ENCODE measurements at places on chromosomes 2 and 18.

GRCh38 chr2:72150861-72151356 lies 3.2 kb upstream of the CYP26B1 start:
- no peak for DNase-seq

- no peak for DNase-seq
These were observed 16.6 kb downstream of the ME2 start for GRCh38 chr18:50895350-50896045.

DNA sequence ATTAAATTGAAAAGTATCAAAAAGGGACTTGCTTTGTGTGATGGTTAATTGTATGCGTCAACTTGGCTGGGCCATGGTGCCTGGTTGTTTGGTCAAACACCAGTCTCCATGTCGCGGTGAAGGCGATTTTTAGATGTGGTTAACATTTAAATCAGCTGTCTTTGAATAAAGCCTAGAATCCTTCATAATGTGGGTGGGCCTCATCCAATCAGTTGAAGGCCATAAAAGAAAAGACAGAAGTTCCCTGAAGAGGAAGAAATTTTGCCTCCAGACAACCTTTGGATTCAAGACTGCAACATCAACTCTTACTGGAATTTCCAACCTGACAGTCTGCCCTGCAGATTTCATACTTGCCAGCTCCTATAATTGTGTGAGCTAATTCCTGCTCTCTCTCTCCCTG lies 160.5 kb downstream of the SH3BP4 start:
- no peak for DNase-seq

GRCh38 chr18:78632111-78632541 lies 347.5 kb upstream of the SALL3 start:
- no peak for DNase-seq

GRCh38 chr2:69018678-69019095 lies 5.7 kb downstream of the ANTXR1 start:
- DNase-seq: no peak

- peak; percentile 43 for DNase-seq
These were observed 308.9 kb downstream of the PDE11A start for GRCh38 chr2:177763531-177764265.

GRCh38 chr2:68870215-68870614 lies 982 bp downstream of the BMP10 start:
- DNase-seq: no peak

GRCh38 chr18:74110149-74110548 lies 37.5 kb downstream of the FBXO15 start:
- DNase-seq: no peak

DNA sequence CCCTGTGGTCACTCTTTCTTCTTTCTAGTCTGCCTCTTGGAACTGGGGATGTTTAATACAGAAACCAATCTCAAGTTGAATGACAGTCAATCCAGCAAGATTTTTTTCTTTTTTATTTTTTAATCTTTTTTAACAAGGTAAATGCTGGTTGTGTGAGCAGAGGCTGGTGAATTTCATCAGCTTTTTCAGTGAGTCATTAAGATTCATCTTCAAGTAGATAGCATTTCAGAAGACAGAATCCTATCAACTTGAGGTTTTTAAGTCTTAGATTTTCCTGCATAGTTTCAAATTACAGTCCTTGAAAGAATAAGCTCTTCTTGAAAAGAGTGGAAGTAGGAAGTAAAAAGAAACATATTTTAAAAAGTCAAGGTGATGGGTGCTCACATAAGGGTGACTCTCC lies 12.4 kb downstream of the SLC8A1 start:
- no peak for DNase-seq

- no peak for DNase-seq
These were observed 27.9 kb downstream of the MARCO start for GRCh38 chr2:118969734-118970395.

- peak; percentile 67 for DNase-seq
These were observed 18.1 kb downstream of the TET3 start for GRCh38 chr2:74002505-74003421.

DNA sequence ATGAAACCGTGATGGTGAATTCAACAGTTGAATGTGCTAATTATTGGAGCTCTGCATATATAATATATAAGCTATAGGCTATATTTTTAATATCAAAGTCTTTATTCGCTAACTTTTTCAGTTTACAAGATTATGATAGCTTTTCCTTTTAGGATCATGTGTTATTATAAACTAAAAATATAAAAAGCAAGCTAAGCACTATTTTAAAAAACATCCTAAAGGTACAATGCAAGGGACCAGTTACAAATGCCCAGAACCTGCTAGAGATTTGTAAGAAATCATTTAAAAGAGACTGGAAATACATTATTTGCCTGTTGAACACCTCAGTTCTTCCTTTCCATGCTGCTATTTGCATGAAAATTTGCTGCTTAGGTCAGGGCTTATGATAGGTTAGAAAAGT lies 43.4 kb upstream of the EHBP1 start:
- DNase-seq: no peak

- no peak for DNase-seq
These were observed 617 bp upstream of the ALPG start for GRCh38 chr2:232405943-232406510.

DNA sequence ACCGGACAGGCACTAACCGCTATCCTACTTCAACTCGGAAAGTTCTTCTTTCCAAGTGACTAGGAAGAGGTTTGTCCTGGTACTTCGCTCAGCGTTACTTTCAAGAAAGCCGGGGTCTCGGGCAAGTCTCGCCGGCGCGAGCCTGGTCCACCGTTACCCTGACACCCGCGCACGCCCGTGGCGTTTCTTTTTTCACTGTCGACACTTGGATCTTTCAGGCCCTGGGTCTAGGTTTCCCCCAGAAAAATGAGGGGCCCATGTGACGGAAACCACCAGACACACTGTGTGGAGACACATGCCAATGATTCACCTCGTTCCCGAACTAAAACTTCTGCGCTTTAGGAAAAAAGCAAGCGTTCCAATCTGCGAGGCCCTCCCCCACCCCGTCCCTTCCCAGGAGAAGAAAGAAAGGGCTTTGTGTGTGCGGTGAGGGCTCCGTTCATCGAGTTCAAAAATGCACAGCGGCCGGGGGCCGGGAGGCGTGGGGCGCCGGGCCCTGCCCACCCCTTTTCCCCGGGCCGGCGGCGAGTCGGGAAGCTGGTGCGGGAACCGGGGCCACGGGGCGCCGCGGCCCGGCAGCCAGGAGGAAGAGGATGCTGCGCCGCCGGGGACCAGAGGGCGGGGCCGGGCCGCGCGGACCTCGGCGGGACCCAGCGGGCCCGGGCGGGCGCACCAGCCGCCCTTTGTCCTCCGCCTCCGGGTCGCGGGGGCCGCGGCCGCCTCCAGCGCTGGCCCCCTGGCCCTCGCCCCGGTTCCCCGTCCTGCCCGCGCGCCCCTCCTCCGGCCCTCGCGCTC lies 2.6 kb downstream of the ZNF521 start:
- no peak for DNase-seq

- DNase-seq: no peak
These were observed 23.9 kb upstream of the GULP1 start for GRCh38 chr2:188267776-188268175.

DNA sequence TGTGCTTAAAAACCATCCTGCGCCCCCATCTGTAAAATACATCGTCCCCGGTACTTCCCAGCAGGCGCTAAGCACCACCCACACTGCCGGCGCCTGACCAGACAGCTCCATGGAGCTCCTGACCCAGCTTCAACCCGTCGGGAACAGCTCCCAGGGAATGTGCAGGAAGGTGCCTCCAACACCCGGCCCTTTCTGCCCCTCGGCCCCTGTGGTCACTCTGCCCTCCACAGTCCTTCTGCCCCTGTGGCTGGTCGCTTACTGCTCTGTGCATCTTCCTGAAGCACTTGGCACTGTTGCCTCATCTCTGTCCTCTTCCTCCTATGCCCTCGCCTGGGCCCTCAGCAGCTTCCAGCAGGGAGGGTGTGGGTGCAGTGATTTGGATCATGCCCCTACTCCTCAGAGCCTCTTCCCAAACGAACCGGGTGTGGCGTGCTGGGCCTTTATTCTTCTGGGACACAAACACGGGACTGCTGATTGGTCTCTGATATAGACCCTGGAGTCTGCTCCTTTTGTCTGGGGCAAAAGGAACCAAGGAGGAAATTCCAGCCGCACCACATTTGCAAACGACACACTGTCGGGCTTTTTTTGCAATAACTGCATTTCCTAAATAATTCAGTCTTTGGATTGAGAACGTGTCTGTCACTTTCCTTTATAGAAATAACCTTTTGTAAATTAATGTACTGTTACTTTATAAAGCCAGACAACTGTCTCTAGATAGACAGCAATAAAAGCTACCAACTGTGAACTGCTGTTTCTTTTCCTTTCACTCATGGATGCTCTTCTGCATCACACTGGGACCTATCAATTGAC lies 65.9 kb downstream of the ADI1 start:
- DNase-seq: no peak

DNA sequence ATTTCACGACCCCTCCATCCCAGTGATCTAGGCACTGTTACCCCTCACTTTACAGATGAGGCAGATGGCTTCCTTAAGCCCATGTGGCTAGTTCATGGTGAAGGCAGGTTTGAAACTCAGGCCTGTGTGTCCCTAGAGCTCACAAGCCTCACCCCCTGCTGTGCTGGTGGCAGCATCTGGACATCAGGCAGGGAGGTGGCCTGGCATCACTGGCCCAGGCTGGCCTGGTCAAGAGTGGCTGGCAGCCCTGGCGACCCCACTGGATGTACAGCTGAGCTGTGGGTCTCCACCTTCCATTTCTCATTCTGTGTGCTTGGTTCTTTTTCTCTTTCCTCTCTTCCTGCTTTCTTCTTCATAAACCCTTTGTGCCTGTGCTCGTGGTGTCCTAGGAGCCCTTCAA lies 56.3 kb downstream of the BOLA3 start:
- DNase-seq: no peak

DNA sequence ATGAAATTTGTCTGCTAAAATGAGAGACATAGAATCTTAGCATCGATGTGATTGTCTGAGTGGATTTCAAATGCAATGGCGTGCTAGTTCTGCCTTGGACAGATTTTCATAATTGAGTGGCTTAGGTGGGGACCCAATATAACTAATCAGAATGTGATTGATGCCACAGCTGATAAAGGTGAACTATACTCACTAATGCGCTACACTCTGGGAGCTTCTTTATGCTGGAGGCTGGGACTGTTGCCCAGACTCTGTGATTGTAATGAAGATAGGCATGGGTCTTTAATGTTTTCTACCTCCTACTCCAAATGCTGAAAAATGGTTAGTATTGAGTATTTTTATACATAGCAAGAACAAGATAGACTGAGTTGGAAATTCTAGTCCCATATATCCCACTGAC lies 339.5 kb upstream of the SLC39A10 start:
- DNase-seq: no peak

DNA sequence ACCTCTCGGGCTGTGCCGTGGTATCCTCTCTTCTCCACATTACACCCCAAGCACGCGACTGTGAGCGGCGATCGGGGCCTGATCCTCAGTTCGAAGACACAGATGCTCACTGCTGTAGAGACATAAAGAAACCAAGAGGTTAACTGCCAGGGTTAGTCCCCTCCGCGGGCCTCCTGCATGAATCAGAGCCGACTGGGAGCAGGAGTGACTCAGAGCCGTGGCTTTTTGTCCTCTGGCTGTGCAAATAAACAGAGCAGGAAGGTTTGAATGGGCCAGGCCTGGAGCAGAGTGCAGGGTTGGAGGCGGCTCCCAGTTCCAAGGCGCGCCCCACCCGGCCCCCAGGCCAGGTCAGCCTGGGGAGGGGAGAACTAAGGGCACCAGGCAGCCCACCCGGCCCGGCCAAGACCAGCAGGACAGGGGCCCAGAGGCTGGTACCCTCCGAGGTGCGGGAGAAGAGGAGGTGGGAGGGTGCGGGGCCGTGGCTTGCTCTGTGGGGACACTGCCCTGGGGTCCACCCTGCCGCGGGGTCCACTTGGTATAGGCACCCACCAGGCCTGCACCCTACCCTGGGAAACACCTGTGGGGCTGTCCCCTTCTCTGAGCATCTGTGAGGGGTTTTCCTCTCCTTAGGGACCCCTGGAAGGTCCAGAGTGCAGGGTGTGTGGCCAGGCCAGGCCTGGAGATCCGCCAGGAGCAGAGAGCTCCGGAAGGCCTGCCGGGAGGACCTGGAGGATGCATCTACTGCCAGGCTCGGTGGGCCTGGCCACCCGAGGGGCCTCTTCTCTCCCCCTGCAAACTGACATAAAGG lies 16.5 kb downstream of the TWIST2 start:
- DNase-seq: no peak

- no peak for DNase-seq
These were observed 6.1 kb downstream of the LBH start for GRCh38 chr2:30237239-30237965.

GRCh38 chr2:144249035-144249637 lies 270.8 kb downstream of the ZEB2 start:
- no peak for DNase-seq

- no peak for DNase-seq
These were observed 20.0 kb upstream of the PTPN2 start for GRCh38 chr18:12904012-12904516.

DNA sequence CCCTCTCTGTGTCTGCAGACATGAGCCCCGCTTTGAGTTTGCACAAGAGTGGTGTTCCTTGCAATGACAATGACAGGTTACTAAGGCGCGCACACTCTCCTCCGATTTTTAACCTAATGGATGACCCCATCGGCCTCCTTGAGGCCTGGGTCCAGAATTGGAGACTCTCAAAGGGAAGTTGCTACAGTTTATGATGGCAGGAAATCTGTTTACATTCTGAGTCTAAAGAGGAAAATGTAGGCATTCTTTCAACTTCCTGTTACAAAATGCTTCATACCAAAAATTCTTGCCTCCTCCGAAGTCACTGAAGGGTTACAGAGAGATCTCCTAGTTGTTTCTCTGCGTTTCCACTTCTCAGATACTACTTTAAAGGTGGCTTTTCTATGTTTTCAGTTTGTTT lies 225.3 kb upstream of the AGAP1 start:
- DNase-seq: no peak

DNA sequence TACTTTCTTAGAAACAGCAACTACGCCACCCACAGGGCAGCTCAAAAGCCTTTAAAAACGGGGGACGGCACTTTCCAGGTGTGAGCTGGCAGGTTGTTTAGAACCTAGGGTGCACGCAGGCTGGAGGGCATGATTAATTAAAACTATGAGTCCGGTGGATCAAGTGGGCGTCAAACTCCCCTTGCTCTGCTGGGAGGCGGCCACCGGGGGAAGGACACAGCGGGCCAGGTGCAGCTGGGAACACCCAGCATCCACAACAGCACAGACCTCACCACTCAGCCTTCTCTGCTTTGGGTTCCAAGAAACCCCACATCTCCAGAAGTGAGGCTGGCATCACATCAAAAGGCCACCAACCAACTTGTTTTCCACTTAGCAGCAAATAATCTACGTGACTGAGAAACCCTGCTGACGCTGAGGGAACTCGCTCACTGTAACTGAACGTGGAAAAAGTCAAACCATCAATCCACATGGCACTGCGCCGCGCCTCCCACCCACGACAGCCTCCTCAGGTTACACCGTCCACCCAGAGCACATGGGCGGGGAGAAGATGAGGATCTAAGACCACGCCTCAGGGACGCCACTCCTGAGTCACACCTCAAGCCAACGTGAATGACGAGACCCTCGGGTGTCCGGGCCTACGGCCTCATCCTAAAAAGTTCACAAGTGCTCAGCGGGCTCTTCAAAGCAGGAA lies 118.2 kb downstream of the ZNF516 start:
- no peak for DNase-seq

Measured in stimulated activated CD4-positive, alpha-beta T cell treated with anti-CD3 and anti-CD28 coated beads, Interleukin-15, amount 100 ng/mL, for 1 hour (primary cell).